Mesenteric fat pad (tissue), 1 donor: ENCODE measurements at places on chromosomes 1 and 21.
A peak's percentile ranks its signal among the peaks of the same experiment; 100 is the strongest.

GRCh38 chr1:232273011-232273410, 356.9 kb downstream of the SIPA1L2 start:
- DNase-seq, result no peak

- no peak for DNase-seq
Measured at GRCh38 chr1:6489799-6490180, 1.7 kb downstream of the PLEKHG5 start.

DNA sequence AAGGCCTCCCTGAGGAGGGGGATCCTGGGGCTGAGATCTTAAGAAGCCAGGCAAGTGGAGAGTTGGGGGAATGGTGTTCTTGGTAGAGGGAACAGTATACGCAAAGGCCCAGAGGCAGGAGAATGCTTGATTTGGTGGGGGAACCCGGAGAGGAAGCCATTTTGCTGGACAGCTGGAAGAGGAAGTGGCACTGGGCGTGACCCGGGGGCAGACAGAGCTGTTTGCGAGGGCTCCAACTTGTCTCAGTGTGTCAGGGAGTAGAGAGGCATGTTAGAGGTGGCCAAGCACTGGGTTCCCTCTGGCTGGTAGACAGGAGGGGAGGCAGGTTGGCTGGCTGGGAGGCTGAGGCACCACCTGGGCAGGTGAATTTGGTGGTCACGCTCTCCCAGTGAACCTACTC, 96.3 kb upstream of the ACTL8 start:
- no peak for DNase-seq

DNA sequence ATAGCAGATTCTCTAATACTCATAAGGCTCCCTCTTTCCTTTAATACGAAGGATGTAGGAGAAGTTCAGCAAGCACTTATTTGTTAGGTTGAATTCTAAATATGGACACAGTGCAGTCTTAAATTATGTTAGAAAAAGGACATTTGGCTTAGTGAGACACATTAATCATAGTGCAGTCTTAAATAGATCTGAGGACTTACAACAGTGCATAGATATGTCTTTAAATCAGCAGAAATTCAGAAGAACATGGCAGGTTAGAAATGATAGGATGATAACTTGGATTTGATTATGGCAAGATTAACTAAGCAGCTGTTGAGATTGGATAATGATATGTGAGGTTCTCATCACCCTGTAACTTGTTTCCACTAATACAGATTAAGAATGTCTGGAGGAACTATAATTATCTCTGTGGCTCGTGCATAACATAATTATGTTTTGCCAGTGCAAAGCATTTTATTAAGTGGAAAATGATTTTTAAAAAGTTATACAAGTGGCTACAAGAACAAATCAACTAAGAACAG, 485.9 kb downstream of the USP25 start:
- no peak for DNase-seq

DNA sequence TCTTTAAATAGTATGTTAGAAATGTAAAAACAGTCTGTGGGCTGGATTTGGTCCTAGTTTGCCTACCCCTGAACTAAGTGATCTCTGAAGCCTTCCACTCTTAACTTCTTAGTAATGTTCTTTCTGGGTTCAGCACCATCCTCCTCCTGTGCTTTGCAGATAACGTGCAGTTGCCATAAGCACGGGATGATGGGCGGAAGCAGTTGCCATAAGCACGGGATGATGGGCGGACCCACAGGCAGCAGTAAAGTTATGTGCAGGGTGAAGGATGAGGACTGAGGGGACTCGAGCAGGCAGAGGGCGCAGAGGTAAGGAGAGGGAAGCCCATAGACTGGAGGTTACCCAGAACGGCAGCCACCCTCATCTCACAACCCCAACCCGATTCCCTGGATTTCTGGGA, 25.6 kb downstream of the GPA33 start:
- DNase-seq, result no peak

DNA sequence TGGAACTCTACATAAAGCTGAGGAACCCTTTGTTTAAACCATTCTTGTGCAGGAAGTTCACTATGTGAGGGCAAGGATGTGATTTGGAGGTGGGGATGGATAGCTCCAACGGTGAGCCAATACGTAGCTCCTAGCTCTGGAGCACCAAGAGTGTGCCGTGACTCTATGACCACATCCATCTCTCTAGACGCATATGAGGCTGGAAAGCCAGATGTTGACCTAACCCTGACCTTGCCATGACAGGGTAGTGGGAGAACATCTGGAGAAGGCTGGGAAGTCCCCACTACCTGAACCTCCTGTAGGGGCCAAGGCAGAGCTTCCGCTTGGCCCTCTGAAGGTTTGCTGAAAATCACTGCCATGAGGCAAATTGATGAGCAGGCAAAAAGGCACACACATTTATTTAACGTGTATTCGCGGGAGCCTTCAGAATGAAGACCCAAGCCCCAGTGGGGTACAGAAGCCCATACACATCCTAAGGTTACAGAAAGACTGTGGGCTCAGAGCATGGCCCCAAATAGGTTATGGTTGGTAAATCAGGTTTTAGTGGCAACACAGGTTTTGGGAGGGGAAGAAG, 43.4 kb downstream of the EIF2D start:
- no peak for DNase-seq

DNA sequence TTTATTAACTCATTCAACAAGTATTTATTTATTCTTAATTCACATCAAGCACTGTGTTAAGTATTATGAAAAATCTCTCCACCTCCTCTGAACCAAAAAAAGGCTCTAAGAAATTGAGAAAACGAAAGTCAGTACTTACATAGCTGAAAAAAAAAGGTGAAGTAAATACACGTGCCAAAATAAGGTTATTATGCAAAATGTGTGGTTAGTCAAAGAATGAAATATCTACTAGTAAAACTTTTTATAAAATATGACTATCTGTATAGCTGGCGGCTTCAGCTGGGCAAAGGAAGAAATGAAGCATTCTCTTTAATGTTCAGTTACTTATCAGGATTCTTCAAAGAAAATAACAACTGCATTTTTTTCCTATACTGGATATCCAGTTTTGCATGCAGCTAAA, 35.5 kb upstream of the ASPM start:
- no peak for DNase-seq

DNA sequence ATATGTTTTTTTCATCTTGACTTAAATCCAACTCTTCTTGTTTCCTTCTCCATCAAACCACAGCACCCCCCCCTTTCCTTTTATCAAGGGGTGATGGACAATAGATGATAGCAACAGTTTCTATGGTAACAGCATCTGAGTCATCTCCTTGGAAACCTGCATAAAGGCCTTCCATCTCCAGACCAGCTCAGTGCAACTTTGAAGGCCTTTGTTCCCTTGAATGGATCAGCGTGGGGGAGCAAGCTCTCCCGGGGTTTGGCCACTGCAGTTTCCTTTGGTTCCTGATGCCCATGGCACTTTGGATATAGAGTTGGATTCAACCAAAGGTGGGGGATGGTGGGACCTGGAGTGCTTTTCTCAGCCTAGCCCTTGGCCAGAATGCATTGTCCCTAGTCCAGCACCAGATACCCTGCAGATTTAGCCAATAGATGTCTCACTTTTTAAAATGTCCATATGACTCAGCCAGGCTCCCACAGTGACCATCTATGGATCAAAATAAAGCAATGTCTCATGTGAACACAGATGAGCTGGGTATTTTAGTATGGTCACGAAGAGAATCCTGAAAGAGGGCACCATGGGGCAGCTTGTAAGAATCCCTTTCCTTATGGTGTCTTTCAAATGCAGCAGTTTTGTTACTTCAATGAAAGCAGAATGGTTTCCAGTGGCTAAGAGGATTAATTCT, 127.7 kb downstream of the SPATA46 start:
- DNase-seq, result no peak

DNA sequence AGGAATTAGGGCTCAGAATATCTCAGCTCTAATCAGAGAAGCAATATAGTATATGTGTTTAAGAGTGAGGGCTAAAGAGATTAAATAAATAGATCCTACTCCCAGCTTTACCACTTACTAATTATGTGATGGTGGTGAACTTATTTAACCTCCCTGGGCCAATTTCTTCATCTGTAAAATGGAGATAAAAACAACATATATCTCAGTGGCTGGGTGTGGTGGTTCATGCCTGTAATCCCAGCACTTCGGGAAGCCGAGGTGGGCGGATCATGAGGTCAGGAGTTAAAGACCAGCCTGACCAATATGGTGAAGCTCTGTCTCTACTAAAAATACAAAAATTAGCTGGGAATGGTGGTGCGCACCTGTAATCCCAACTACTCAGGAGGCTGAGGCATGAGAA, 135.2 kb downstream of the SLC44A5 start:
- no peak for DNase-seq

GRCh38 chr1:115650961-115651360, 9.2 kb downstream of the VANGL1 start:
- DNase-seq, result no peak

- no peak for DNase-seq
Measured at GRCh38 chr1:206506405-206507283, 687 bp upstream of the RASSF5 start.

DNA sequence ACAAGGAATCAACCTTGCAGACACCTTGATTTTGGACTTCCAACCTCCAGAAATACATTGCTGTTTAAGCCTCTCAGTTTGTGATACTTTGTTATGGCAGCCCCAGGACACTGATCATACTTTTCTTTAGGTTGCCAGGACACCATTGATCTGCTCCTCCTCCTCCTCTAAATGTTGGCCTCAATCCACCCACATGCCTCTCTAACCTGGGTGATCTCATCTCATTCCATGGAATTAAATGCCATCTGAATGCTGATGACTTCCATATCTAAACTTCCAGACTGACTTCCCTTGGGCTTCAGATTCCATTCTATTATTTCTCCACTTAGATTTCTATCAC, 7.4 kb upstream of the PPP1R15B start:
- no peak for DNase-seq

DNA sequence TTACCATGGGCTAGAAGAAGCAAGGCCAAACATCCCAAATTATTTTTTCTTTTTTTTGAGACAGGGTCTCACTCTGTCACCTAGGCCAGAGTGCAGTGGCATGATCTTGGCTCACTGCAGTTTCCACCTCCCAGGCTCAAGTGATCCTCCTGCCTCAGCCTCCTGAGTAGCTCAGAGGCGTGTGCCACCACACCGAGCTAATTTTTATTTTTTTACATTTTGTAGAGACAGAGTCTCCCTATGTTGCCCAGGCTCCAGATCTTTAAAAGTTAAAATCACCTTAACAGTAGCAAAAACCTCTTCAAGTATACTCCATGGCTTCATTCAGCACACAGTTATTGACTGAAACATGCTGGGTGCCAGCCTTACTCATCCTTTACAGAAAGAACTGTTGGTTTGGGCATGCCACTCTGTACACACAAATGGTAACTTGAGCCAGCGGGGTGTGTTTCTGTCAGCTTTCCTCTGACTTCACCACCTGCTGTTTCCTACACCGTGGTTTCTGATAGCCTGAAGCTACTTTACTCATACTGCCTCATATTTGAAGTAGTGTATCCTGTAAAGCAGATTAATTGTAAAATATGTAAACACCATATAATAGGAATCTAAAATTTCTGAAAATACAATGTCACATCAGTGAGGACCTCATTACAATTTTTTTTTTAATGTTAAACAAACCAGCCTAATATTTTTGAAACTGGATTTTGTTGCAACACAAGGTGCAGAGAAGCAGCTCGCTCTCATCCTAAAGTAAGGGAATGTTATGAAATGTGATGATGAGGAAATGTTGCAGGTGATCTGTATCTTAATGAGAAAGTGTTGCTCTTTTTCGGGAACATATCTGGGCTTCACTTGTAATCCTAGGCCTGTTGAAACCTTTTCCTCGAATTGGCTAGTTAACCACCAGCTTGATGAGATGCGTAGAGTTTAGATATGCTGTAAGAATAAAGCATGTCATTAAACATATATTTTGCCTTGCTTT, 113.9 kb downstream of the ATP5PO start:
- no peak for DNase-seq

DNA sequence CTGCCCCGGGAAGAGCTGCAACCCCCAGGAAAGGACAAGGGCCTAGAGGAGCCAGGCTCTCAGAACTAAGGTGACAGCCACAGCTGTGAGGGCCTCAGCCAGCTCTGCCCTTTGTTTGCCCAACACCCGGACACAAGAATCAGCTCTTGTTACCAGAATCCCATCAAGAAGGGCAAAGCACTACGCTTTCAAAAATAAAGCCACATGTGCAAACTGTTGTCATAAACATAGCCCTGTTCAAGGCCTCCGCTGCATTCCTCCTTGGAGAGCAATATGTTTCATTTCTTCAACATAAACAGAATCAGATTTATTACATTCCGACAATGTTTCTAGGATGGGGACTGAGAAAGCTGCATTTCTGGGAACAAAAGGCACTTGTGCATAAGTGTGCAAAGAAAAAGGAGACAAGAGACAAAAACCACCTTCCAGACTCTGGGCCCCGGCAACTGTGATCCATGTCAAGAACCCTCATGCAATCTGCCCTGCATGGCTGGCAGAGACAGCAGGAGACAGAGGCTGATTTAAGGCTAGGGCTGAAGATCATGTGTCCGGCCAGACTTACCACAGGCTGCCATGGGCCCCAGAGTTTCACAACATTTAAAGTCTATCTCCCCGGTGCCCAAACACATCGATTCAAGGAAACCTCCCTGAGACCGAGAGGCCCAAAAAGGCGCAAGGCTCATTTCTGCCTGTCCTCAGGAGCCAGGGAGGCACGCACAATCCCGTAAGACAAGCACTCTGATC, 71.0 kb downstream of the SSBP3 start:
- DNase-seq, result no peak

GRCh38 chr1:54883349-54884102, 3.5 kb downstream of the DHCR24 start:
- no peak for DNase-seq

DNA sequence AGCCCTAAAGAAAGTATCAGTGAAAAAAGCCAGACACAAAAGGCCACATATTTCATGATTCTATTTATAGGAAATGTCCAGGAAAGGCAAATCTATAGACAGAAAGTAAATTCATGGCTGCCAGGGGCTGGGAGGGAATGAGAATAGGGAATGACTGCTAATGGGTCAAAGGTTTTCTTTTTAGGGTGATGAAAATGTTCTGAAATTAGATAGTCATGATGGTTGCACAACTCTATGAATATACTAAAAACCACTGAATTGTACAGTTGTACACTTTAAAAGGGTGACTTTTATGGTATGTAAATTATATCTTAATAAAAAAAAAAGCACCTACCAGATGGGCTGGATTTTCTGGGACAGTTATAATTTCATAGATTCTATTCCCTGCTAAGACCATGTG, 114.8 kb downstream of the CNIH3 start:
- no peak for DNase-seq

DNA sequence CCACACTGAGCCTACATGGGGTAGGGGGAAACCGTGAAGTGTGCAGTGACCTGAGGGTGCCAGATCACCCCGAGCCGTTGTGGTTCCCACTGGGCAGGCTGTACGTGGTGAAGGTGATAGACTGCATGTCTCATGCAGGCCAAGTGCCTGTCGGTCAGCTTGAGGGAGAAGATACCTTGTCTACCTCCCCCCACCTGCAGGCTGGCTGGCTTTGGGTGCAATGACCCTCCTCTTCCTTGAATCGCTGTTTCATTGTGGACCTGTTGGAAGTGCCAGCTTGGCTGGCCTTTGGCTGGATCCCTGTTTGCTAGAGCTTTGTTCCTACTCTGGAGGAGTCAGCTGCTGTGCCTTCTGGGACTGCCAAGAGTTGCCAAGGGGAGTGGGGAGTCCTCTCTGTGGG, 92.5 kb downstream of the GALNT2 start:
- peak; percentile 69 for DNase-seq

GRCh38 chr1:92031281-92032110, 1.7 kb downstream of the EPHX4 start:
- DNase-seq, result no peak

- DNase-seq, result no peak
Measured at GRCh38 chr1:6523566-6523965, 30.7 kb downstream of the NOL9 start.
